ENCODE measurements at places on chromosomes 2 and 18.

- DNase-seq, result no peak
Measured at GRCh38 chr2:101699755-101700461, 2.4 kb downstream of the MAP4K4 start.

DNA sequence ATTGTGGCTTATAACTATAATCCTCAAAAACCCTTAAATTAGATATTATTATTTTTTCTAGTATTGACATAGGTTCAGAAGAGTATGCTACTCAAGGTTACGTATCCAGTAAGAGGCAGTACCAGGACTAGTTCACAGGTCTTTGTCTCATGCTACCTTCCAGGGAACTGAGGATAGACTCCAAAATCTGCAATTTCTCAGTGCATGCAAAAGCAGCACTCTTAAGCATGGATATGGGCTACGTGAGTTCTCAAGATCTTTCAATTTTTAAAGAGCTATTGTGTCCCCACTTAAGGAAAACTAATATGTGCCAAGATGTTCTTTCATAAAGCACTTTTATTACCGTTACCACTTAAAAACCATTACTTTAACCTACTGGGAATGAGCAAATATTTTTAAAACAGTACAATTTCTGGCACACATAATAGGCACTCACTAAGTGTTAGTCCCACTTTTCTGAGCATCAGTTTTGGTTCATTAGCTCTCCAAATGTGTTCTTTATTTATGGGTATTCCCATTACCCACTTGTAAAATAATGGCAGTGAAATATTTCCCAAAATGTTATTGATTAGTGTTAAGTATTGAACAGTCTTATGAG is 113.8 kb upstream of the TTN start:
- DNase-seq, result no peak

DNA sequence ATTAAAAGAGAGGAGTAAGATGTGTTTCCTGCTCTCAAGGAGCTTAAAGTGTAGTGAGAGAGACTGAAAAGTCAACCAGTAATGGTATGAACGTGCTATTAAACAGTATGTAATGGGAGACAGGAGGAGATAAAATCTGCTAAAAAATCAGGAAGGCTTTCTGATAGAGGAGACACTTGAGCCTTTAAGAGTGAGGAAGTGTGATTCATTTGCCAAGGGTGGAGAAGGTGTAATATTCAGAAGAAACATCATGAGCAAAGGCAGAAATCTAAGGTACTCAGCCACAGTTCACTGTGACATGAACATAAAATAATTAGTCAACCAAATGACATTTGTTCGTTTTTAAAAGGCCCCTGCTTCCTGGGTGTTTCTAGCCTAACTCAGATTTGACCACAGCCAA is 137.8 kb upstream of the SKOR2 start:
- no peak for DNase-seq

GRCh38 chr2:187442378-187442777 is 5.7 kb downstream of the CALCRL start:
- DNase-seq, result no peak

DNA sequence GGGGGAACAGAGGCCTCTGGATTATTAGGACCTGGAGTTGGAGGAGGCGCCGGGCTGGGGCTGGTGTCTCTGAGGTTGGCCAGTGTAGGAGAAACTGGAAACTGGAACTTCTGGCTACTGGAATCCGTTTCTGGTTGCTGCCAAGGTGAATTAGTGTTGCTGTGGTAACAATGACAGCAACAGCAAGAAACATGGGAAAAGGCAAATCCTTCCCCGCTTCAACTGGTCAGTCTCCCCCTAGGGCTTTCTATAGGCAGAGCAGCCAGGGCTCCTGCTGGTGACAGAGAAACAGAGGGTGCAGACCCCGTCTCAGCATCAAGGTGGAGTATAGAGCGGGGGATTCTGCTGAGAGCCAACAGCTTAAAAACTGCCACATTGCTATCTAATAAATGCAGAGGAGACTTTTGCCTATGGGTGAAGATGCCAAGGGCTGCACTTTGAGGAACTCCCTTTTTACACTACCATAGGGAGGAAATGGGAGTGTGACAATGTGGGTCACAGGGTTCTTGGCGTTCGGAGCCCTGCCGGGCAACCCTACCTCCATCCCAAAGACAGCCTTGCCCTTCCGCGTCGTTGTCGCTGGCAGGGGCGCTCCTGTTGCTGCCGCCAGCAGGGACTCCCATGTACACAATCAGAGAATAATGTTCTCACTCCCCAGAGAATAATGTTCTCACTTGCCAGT is 81.4 kb upstream of the CABLES1 start:
- DNase-seq, result no peak

DNA sequence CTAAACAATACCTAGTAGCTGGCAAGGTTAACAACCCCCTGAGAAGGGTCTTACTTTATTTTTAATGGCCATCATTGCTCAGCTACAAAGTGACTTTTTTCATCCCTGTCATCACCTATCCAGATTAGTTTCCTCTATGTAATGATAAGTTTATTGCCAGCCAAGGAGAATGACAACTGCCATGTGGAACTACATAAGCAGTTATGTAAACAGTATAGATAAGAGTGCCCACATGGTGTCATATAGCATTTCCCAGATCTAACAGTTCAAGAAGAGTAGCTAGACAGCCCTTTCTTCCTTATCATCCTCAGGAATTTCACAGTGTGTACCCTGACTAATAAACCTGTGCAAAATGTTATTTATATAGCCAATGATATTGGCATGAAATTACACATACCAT is 240.2 kb upstream of the PIK3C3 start:
- no peak for DNase-seq

- DNase-seq, result no peak
Measured at GRCh38 chr2:56177420-56178220, 6.2 kb upstream of the CCDC85A start.

DNA sequence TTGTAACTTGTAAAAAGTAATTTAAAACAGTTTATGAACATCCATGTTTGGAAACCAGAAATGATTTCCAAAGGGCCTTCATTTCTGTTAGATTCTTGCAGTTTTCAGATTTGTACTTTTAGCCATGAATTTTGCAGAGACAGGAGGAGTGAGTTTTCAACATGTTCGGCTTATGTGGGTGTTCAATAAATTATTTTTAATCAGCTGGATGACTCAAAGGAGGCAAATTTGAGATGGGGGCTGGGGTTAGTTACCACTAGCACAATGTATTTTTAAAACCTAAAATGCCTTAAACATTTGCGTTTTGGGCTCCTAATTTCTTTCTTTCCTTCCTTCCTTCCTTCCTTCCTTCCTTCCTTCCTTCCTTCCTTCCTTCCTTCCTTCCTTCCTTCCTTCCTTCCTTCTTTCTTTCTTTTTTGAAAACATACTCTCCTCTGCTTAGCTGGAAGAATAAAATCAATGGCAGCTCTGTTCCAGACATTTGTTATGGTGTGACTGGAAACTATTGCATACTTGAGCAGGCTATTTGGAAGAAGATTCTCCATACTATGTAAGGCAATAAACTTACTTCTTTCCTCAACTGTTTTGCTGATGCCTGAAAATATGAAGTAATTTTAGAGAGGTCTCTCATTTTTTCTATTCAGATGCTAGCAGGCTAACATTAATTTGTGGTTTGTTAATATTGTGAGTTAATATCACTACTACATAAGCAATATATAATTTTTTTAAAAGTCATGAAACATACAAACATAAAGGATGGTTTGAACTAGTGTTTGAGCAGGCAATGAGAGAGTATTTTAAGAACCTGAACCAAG is 394.4 kb downstream of the NYAP2 start:
- DNase-seq, result no peak

DNA sequence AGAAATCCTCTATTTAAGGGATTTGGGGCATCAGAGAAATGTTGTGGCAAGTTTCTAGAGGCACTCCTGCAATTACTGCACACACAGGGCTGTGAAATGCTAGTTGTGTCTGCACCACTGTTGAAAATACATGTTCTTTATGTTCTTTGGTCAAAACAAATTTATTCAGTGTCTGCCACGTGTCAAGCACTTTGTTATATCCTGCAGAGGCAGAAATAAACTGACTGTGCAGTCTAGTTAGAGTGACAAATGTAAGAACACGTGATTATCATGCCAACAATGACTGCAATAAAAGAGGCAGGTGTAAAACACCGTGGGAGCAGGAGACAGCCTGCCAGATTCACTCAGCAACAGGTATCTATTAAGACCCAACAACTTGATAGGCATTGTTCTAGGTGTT is 423.3 kb downstream of the LRP1B start:
- DNase-seq, result no peak

DNA sequence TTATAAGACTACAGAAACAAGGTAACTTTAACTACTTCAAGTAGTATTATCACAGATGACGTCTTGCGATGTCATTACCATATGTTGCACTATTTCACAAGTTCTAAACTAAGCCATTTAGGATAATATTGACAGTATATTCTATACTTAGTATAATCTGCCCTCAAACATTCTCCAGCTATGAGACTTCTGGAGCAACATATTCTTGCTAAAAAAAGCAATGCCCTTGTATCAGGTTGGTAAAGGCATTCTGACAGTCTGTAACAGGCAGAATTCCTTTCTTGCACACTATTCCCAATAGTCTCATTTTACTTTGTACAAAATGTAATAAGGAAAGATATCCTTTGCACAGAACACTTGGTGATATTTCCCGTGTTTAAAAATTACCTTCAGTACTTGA is 694.8 kb upstream of the PKDCC start:
- DNase-seq, result no peak

DNA sequence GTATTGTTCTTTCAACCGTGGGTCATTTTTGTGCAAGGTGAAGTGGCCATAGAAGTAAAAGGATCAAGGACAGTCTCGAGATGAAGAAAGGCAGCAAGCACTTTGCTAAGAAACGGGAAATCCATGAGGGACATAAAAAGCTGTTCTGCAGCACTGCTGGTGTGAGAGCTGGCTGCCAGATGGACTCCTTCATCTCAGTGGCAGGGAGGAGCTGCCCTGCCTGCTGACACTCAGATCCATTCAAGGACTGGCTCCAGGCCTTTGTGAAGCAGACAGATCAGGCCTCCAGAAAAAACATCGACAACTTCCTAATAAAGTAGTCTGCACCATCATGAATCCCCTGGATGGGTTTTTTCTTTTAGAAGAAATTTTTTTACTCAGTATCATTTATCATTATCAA is 29.5 kb downstream of the RMC1 start:
- DNase-seq, result no peak

- DNase-seq, result no peak
Measured at GRCh38 chr2:121130301-121130850, 154.6 kb downstream of the TFCP2L1 start.

- no peak for DNase-seq
Measured at GRCh38 chr2:64419596-64420165, 34.3 kb upstream of the LGALSL start.

DNA sequence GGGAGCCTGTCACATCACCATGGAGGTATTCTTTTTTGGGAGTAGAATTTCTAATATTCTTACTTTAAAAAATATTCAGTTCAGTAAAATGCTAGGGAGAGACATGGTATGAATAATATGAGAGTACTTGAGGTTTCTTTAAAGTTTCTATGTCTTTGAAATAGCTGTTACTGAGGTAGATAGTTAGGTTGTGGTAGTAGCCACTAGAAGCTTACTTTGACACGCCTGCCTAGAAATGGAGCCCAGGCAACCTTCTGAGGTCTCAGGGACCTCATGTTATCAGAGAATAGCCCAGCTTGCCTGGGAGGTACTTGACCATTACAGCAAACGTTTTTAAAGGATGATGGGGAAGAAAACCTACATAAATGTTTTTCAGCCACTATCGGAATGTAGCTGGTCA is 131.2 kb downstream of the AGPS start:
- no peak for DNase-seq

DNA sequence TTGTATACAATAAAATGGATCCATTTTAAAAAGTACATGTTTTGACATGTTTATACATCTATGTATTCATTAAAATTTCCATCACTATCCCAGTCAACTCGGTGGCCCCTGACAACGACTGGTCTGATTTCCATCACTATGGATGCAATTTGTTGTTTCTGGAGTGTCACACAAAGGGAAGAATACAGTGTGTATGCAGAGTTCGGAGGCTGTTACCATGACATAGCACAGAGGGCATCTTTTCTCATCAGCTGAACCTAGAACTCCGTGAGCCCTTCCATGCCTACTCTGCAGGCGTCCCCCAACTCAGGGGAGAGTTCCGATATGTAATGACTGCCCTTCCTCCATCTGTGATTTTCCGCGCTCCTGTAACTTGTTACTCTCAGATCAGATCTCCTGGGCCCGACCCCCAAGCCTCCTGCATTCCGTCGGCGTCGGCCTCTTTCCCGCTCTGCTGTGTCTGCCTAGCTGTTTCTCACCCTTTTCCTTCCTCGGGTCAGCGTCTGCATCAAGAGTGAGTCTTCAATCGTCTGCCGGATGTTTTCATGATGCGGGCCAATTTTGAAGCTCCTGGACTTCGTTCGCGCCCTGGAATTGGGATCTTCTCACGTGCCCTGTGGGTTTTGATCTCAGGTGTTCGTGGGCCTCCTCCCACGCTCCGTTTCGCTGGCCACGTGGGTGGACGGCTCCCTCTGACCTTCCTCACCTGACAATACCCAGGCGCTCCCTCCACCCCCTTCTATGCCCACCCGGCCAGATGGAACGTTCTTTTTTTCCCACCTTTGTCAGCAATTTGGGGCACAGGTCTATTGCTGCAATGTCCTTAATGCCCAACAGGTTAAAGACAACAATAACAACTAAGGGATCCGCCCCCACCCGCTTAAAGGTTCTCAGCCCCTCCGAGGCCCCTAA is 161.0 kb downstream of the TWIST2 start:
- no peak for DNase-seq

- DNase-seq, result no peak
Measured at GRCh38 chr2:98910349-98911125, 25.5 kb downstream of the CRACDL start.

DNA sequence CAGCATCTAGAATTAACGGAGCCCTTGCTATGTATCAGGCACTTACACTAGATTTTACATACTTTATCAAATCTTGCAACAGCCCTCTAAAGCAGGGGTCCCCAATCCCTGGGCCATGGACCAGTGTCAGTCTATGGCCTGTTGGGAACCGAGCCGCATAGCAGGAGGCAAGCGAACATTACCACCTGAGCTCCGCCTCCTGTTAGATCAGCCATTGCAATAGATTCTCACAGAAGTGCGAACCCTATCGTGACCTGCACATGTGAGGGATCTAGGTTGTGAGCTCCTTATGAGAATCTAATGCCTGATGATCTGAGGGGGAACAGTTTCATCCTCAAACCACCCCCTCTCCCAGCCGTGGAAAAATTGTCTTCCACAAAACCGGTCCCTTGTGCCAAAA is 13.4 kb downstream of the DNAJB2 start:
- DNase-seq, result no peak

DNA sequence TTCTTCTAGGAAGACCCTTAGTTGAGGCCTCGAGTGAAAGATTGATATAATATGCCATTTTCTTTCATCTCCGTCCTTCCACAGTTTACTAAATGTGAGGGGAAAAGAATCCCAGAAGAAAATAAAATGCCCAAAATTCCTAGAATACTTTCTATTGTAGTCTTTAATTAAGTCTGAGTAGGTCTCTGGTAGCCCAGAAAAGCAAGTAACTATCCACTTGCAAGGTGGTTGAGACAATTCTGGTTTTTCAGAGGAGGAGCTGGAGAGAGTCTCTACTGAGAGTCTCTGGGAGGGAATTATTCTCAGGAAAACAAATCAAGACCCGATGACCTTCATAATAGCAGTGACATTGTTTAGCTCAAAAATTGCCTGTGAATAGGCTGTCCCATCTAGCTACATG is 63.9 kb upstream of the TTC39C start:
- no peak for DNase-seq

Measured in transverse colon (tissue), 4 donors.